Activated CD4-positive, alpha-beta T cell treated with anti-CD3 and anti-CD28 coated beads, Interleukin-2, amount 50 U/mL, for 4 hours (primary cell): ENCODE measurements at places on chromosomes 3 and 15.

DNA sequence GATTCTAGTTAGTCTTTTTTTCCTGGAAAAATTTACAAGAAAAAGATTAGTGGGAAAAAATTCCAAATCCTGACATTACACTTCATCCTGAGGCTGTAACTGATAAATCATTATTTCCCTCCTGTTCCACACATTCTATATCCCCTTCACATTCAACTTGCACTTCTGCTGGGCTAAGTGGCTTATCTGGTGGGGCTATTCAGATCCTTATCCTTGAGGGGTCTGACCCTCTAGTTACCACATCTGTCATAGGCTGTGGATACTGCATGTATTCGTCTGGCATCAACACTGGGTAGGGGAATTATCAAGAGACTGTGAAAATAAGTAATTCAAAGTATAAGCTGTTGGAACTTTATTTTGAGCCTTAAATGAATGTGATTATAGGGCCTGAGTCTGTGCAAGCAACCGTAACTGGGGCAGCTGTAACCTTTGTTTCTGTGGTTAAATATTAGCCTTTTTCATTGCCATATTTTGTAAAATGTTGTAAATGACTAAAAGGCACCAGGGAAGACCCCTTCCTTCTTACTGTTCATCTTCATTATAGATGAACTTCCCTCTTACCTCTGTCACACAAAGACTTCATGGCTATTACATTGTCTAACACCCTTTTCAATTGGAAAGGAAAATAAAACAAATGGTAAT is 28.0 kb upstream of the TEX9 start:
- DNase-seq = no peak

DNA sequence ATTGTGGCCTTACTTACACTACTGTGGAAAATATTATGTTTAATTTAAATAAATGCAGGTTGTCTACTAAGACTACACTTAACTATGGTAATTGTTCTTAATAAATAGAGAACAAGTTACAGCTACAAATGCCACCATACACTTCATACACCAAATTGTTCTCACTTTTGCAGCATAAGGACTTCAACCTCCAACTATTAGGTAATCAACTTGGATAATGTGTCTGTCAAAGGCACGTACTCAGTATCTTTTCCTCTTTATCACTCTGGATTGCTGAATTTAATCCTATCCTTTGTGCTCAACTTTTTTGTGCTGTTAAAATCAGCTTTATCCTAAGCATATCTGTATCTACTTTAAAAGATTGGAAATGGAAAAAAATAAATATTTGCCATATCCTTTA is 41.6 kb upstream of the TMEM87A start:
- DNase-seq = no peak

DNA sequence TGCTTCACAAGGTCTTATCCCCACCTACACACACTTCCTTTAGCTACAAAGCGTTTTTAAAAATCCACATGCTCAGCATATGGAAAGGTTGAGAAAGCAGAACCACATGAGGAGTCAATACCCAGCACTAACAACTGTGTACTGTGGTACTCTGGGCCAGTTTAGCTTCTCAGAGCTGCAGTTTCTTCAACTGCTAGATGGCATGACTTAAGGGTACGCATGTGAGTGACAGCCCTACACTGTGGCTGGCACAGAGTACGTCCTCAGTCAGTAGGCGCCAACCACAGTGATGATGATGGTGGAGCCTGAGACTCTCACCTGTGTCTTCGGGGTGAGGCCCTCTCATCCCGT is 17.4 kb downstream of the CCDC12 start:
- peak; percentile 50 for DNase-seq

DNA sequence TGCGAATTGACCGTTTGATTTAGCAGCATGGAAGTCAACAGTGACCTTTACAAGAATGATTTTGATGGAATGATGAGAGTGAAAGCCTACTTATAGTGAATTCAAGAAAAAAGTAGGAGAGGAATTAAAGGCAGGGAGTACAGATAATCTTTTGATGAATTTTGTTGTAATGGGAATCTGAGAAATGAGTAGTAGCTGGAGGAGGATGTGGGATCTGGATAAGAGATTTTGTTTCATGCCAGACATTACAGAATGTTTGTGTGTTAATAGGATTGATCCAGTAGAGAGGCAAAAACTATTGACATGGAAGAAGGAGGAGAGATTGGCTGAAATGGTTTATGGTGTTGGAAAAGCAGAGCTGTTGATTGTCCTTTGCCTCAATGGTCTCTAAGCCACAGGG is 17.4 kb upstream of the ZNF609 start:
- no peak for DNase-seq

- DNase-seq = no peak
Observed at GRCh38 chr3:192277477-192277876, 449.9 kb downstream of the FGF12 start.

DNA sequence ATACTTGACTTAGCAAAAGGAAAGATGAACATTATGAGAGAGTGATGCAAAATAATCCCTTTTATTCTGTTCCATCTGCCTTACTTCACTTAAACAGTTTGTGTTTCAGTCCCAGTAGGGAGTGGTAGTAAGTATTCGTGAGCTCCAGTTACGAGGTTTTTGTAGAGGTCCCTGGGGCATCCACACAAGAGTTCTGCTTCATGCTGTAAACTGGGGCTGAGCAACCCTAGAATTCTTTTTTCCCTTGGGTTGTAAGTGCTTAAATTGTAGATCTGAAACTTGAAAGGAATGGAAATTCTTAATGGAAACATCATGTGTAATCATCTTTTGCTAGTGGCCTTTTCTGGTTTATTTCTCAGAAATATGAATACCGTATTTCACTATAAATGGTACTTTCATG is 79.5 kb downstream of the SEMA6D start:
- no peak for DNase-seq

- no peak for DNase-seq
Observed at GRCh38 chr3:130395331-130395730, 49.9 kb downstream of the COL6A5 start.

- DNase-seq = no peak
Observed at GRCh38 chr15:49060710-49061495, 14.7 kb upstream of the SECISBP2L start.

- DNase-seq = no peak
Observed at GRCh38 chr3:197204736-197205135, 93.7 kb downstream of the DLG1 start.

DNA sequence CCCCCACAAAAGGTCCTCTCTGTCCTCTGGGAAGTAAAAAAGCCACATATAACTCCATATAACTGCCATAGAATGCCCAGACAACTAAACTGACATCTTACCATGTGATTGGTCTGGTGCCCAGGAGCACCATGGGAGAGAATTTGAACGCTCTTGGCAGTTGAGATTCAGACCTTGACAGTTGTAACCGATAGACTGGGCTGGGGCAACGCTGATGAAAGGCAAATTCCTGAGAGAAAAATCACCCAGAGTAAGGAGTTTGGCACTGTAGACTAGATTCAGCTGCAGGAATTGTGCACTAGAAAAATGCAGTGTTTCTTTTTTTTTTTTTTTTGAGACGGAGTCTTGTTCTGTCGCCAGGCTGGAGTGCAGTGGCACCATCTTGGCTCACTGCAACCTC is 240.5 kb downstream of the SOX2 start:
- DNase-seq = no peak

- no peak for DNase-seq
Observed at GRCh38 chr15:61051569-61052031, 177.5 kb downstream of the RORA start.

GRCh38 chr15:80878242-80878866 is 99.2 kb downstream of the CEMIP start:
- DNase-seq = no peak

- no peak for DNase-seq
Observed at GRCh38 chr3:76789237-76789636, 250.7 kb upstream of the ROBO2 start.

DNA sequence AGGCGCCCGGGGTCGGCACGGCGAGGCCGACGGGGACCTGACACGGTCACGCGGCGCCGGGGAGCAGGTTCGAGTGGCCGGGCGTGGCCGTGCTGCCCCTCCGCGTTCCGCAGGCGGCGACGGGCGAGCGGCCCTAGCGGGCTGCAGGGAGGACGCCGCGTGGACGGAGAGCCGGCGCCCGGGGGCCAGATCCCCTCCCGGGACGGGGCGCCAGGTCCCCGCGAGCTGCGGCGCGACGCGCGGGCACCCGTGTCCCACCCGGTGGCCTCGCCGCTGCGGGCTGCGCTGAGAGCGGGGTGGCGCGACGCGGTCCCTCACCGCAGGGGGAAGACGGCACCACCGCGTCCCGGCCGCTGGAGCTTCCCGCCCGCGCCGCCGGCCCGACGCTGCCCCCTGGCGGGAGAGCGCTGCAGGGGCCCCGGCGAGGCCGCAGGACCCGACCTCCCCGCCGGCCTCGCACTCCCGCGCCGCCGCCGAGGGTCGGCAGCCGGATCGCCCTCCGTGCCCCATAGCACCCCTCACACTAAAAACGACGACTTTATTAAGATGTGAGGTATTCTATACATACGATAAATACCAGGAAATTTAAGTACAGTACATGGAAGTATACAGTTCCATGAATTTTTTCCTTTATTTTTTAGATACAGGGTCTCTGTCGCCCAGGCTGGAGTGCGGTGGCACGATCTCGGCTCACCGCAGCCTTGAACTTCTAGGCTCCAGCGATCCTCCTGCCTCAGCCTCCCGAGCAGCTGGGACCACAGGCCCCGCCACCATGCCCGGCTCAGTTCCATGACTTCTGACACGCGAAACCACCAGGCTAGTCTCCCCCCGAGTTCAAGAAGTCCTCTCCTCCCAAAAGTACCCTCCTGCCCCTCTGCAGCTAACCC is 1.3 kb upstream of the PIGZ start:
- DNase-seq = peak; percentile 47
